Stimulated activated CD4-positive, alpha-beta T cell treated with anti-CD3 and anti-CD28 coated beads, Interleukin-1b, Interleukin-23, amount 100 ng/mL, for 1 hour (primary cell): ENCODE measurements at places on chromosomes 3 and 15.

GRCh38 chr3:44762170-44762677, 630 bp downstream of the KIF15 start:
- DNase-seq, result no peak

GRCh38 chr3:150739877-150740645, 22.9 kb downstream of the SIAH2 start:
- no peak for DNase-seq

GRCh38 chr3:149042789-149043386, 43.4 kb downstream of the HLTF start:
- no peak for DNase-seq

- DNase-seq, result no peak
Measured at GRCh38 chr3:10249833-10250232, 1.6 kb downstream of the TATDN2 start.
